ENCODE measurements at places on chromosomes 5 and 9.

- DNase-seq: no peak
Observed at GRCh38 chr5:1724822-1725602, 74.6 kb downstream of the MRPL36 start.

GRCh38 chr5:7576023-7576715 is 180.2 kb downstream of the ADCY2 start:
- DNase-seq: no peak

- DNase-seq: no peak
Observed at GRCh38 chr9:115616666-115617239, 498.8 kb upstream of the TNC start.

DNA sequence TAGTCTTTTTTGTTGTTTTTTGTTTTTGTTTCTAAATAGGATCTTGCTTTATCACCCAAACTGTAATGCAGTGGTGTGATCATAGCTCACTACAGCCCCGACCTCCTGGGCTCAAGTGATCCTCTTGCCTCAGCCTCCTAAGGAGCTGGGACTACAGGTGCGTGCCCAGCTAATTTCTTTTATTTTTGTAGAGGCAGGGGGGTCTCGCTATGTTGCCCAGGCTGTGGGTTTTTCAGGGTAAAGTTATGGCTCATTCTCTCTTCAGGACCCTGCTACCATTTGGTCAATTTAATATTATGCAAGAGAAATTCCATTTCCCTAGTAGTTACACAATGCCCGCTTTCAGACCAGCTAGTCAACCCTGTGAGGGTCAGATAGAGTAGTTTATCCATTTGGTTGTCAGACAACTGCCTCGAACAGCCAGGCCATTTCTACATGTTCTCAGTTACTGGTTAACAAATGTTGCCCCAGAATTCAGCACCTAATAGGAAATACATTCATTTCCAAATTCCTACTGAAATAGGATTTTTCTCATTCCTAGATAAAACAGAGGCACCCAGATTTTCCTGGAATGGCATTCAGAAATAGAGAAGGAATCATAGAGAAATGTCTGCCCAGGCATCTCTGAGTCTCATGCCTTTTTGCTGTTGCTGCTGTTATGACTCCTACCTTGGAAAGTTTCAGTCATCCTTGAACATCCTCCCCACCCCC is 6.4 kb upstream of the GLIS3 start:
- DNase-seq: no peak

DNA sequence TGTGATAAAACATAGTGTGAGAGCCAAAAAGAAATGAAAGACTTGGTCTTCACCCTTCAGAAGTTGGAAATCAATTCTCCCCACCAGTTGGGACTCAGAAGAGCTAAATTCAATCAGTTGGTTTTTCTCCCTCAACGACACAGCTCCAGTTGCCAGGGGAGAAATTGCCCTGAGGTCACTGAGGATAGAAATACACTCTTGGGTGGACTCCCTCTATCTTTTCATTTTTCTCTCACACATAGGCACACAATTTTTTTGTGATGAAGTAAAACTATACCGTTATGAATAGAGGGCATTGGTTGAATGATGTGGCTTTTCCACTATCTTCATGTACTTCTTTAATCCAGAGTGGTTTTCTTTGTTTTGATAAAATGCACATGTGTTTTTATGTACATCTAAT is 80.2 kb downstream of the ZNF366 start:
- no peak for DNase-seq

- DNase-seq: no peak
Observed at GRCh38 chr5:3878267-3878666, 282.6 kb downstream of the IRX1 start.

DNA sequence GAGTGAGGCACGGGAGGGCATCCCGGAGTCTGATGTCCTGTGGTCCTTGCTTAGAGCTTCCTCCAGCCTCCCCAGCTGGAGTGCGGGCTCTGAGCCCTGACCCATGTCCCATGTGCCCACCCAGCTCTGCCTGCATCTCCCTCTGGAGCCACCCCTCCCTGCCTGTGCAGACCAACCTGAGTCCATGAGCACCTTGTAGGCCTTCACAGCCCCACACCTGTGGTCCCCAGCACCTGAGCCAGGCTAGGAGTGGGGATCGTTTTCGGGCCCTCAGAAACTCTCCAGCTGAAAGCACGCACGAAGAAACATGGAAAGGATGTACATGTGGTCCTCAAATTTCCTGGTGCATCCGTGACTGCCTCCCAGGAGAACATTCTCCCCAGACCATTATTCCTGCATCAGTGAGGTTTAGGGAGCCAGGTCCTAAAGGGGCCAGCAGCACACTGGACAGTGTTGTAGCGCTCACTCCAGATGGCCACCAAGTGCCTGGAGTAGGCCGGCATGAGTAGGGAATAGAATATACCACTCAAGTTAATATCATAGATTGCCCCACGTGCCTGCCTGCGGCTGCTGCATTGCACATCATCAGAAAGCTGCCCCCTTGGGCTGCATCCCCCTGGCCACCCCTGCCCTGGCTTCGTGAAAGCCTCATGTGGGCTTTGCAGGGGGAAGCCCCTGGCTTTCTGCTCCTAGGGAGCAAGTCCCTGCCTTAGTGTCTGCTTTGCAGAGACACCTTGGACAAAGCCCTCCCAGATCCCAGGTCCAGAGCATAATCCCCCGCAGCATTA is 80.6 kb downstream of the WNK2 start:
- DNase-seq: no peak

DNA sequence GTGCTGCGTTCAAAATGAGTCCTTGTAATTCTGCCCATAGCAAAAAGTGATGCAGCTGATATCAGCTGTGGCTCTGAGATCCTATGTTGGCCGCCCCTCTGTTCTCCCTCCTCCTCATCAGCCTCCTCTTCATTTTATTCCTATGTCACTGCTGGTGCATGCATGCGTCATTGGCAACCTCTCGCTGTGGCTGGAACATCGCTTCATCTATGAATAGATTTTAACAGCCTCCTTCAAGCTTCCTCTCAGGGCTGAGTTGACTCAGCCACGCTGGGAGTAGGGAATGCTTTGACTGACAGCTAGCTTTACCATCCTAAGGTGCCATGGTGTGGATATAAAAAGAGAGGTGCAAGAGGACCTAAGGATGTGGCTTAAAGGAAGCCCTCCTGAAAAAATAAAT is 303.5 kb downstream of the PLK2 start:
- no peak for DNase-seq

- no peak for DNase-seq
Observed at GRCh38 chr5:127580731-127581130, 63.3 kb downstream of the PRRC1 start.

DNA sequence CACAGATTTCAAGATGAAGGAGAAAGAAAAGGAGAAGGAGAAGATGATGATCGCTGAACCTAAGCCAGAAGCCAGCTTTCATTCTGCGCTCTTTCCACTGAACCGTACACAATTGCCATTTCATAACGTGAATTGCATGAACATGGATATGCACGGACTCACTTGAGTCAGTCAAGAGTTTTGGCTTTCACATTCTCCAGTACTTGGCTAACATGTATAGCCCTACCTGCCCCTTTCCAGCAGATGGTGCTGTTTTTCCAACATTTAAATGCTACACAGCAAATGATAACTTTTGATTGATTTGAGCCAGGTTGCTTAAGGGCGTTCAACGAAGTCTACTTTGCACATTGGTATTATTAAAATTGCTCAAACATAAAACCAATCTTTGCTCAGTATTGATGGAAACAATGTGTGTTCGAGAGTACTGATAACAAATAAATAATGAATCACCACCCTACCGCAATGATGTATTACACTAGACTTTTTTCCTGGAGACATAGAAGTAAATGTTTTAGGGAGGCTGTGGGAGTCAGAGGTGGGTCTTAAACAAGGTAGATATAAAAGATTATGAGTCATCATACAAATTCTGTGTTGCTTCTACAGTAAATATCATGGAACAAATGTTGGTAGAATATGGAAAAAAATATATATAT is 196.4 kb downstream of the TRPM3 start:
- no peak for DNase-seq

DNA sequence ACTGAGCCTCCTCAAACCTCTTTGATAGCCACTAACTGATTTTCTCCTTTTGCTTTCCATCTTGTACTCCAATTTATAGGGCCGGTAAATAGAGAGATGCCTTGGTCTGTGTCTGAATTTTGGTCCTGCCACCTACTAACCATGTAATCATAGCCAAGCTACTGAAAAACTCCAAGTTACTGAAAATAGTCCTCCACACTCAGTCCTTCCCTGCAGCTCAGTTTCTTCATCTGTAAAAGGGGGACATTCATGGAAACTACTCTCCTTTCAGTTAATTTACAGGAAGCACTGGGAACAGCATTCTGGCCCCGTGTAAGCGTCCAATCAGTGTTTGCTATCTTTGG is 30.0 kb upstream of the TGFBR1 start:
- no peak for DNase-seq

- no peak for DNase-seq
Observed at GRCh38 chr5:65327582-65327981, 154.1 kb downstream of the ADAMTS6 start.

DNA sequence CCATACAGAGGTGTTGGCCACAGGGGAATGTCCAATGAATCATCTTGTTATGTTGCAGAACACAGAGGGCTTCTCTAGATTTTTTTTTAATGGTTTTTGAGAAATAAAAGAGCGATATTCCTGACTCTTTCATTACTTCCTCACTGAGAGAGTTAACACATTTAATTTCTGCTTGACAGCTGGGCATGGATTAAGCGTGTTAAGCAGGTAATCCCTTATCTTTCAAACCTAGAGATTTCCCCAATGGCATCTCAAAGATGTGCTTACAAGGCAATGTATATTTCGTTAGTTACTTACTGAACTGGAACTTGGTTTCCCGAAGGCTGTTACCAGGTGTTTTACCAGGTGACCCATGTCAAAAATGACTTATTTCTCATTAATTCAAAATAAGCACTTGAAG is 21.8 kb upstream of the ADCY2 start:
- DNase-seq: no peak

GRCh38 chr9:76218886-76219445 is 175.3 kb downstream of the RFK start:
- DNase-seq: no peak

DNA sequence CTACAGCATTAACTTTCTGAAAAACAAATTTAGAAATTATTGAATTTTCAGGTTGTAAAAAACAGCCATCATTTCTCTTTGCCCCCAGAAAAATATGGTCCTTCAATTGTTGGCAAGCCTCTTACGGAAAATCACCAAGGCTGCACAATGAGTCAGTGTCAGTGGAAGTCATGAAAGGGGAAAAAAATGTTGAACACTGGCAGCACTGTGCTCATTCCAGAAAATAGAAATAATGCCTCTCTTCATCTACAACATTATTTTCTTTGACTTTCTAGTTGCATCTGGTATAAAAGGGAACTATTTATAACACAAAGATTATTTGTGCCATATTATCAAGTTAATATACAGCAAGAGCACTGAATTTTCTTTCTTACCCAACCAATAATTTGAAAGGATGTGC is 26.7 kb upstream of the STK32A start:
- no peak for DNase-seq

DNA sequence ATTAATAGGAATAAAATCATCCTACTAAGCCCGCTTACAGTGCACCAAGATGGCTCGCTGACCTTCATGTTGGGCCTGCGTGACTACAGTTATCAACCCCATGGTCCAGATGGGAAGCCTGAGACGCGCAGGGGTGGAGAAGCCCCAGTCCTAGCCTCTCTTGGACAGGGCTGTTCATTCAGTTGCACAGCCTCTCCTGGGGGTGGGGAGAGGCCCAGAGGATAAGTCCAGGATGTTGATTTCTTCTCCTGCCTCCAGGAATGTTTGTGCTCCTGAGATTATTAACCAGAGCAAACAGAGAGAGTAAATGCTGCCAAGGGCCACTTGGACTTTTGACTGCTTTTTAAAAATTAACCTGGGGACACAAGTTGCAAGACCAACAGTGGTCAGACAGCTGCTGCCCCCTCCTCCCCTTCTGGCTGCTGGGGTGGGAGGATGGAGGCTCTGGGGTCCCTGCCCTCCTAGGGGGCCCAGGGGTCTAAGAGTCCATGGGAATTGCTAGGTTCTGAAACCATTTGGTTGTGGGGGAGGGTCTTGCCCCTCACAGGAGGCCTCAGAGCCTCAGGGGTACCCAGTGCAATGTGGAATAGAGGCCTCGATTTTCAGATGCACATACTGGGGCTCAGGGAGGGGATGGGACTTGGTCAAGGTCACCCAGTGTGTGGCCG is 2.8 kb upstream of the AMBP start:
- no peak for DNase-seq

- DNase-seq: no peak
Observed at GRCh38 chr5:113354055-113354454, 80.7 kb downstream of the TSSK1B start.

DNA sequence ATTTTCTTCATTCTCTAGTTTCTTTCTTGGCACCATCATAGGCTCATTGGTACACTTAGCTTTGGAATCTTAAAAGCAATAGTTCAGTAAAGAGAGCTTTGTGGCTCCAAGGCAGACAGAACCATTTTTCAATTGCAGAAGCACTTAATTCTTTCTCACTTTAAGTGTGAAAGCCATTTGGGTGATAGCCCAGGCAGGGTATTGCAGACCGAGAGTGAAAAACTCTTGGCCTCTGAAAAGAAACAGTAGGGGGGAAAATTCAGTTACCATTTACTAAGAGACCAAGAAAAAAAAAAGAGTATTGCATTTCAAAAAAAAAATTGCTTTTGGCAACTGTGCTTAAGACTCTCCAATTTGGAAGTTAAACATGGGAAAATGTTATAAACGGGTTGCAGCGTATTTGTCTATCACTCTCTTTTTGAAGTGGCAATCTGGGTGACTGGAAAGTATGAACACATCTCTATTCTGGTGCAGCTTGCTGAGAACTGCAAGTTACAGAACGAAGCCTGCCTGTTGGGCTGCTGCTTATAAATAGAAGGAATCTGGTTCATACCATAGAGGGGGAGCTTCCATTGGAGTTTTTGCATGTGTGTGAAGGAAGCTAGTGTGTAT is 170.5 kb downstream of the TLE4 start:
- DNase-seq: peak; percentile 1

DNA sequence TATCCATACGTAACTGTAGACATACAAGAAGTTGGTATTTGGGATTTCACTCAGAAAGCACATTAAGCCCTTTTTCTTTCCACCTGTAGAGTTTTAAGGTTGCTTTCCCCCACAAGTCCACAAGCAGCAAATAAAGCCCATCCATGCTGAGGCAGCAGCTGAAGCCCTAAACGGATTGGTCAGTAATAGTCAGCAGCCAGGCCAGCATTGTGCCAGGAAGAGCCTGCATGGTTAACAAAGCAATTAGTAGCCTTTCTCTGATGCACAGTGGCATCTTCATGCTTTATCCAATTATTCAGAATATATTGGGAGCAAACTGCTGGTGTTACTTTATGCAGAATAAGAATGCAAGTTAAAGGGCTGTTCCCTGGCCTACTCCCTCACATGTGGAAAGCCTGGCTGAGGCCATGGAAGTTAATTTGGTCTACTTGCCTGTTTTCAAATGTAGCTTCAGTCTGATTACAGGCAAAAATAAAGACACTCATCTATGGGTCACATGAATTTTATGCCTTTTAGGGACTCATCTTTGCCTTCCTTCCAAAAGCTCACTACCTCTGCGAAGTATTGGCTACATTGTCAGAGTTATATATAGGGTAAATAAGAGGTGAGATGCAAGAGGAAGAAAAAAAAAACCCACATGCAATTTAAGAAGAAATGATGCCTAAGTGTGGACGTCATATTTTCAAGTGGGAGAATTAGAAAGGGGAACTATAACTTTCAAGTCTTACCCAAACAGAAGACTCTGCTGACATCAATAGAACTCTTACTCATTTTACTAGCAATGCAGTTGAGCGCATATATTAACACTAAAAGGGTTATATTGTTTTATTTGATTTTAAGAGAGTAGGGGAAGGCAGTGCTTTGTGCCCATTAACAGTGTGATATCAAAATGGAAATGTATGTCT is 15.9 kb downstream of the EBF1 start:
- no peak for DNase-seq
